ENCODE measurements at places on chromosomes 11 and 22. TPM values are rescaled to one million over a fixed set of nuclear protein-coding genes. Genes with fewer than 3 reads are reported as not detected.

GRCh38 chr11:76512851-76513653, 68.2 kb downstream of the EMSY start:
- no peak overlapping the region for H3K4me3 ChIP-seq
- DNase-seq = no peak
- H3K27ac ChIP-seq = no peak overlapping the region
- H3K4me1 ChIP-seq = no peaks in the 10 kb centered on the region
- H3K36me3 ChIP-seq = peaks cover 23% of the 10 kb centered on the region

MPPED1 gene
- not detected for total RNA-seq

TMEM151A gene
- not detected for total RNA-seq

GRCh38 chr11:22479971-22480720, 142.0 kb downstream of the SLC17A6 start:
- H3K4me1 ChIP-seq = no peaks in the 10 kb centered on the region
- DNase-seq = no peak
- H3K27ac ChIP-seq = no peak overlapping the region
- H3K36me3 ChIP-seq = no peaks in the 10 kb centered on the region
- H3K27me3 ChIP-seq = no peaks in the 10 kb centered on the region

- no peak for DNase-seq
- H3K4me3 ChIP-seq = no peak overlapping the region
- H3K27ac ChIP-seq = no peak overlapping the region
These were observed 1.3 kb downstream of the MPPED1 start for GRCh38 chr22:43412808-43413795.

- DNase-seq = no peak
- no peaks in the 10 kb centered on the region for H3K4me1 ChIP-seq
- H3K4me3 ChIP-seq = no peak overlapping the region
- no peaks in the 10 kb centered on the region for H3K27me3 ChIP-seq
- no peak overlapping the region for H3K27ac ChIP-seq
These were observed 88.1 kb downstream of the XRRA1 start for GRCh38 chr11:74860743-74861142.

DNA sequence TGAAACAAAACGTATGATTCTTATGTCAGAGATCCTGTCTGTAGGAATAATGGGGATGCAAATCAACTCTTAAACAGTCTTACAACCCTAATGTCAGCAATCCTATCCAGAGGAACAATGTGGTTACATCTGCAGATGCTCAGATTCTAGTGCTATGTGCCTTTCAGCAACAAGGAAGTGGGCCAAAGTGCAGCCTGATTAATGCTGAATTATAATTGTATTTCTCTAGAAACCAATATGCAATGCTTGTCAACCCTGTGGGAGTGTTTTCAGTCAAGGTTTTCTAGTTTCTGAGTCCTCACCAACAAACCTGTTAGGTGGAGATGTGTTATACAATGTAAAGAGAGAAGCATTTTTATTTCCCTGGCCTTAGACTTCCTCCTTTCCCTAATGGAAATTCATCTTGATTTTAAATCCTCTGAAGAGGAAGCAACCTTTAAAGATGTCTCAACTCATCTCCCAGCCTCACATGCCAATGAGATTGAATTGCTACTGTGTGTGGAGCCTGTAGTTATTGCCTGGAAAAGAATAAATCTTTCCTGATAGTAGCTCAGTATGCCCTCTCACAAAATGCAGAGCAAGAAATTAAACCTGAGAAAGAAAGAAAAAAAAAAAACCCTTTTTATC, 26.2 kb upstream of the TMEM123 start:
- no peaks in the 10 kb centered on the region for H3K36me3 ChIP-seq
- peaks cover 19% of the 10 kb centered on the region for H3K4me1 ChIP-seq
- no peaks in the 10 kb centered on the region for H3K27me3 ChIP-seq
- no peak overlapping the region for H3K27ac ChIP-seq
- no peak overlapping the region for H3K4me3 ChIP-seq

SLC29A2 gene
- total RNA-seq = 10.6 TPM

DNA sequence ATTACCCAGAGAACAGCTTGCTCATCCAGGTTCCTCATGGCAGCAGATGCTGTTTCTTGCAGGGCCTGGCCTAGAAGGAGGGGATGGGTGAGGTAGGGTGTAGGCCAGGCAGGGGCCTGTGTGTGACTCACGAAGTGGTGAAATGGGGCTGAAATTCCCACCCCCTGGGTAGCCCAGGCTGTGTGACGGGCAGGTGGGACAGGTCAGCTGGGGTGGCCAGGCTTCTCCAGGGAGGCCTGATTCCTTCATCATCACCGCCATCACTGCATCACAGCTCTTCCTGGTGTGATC, 83.2 kb downstream of the CACNA1I start:
- DNase-seq = no peak
- no peak overlapping the region for H3K4me3 ChIP-seq
- peaks cover 5% of the 10 kb centered on the region for H3K4me1 ChIP-seq
- H3K27ac ChIP-seq = no peak overlapping the region
- H3K27me3 ChIP-seq = peaks cover 31% of the 10 kb centered on the region
- H3K36me3 ChIP-seq = no peaks in the 10 kb centered on the region

- no peak overlapping the region for H3K27ac ChIP-seq
- no peaks in the 10 kb centered on the region for H3K36me3 ChIP-seq
- H3K27me3 ChIP-seq = no peaks in the 10 kb centered on the region
- H3K4me3 ChIP-seq = no peak overlapping the region
These were observed 98.0 kb upstream of the OR5AK2 start for GRCh38 chr11:56890584-56891305.

DNA sequence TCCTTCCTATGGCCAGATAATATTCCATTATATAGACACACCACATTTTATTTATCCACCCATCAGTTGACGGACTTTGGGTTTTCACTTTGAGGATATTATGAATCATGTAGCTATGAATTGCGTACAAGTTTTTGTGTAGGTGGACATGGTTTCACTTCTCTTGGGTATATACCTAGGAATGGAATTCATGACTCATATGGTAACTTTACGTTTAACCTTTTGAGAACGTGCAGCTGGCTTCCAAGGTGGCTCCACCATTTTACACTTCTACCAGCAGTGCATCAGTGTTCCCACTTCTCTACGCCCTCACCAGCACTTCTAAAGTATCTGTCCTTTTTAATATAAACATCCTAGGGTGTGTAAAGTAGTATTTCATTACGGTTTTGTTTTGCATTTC, 112.0 kb downstream of the PLEKHA7 start:
- no peaks in the 10 kb centered on the region for H3K27me3 ChIP-seq
- no peak for DNase-seq
- no peak overlapping the region for H3K27ac ChIP-seq
- H3K4me3 ChIP-seq = no peak overlapping the region
- H3K36me3 ChIP-seq = no peaks in the 10 kb centered on the region
- H3K4me1 ChIP-seq = peaks cover 9% of the 10 kb centered on the region

GRCh38 chr22:18024276-18024939, at the start of gene MICAL3:
TSS of gene MICAL3 (minus strand) at chr22:18024561. CDS start at chr22:17906812, 117,749 bp downstream.
- peak within 1 kb of the TSS; percentile 65 for H3K4me3 ChIP-seq
- peaks cover 13% of the 10 kb centered on the region for H3K4me1 ChIP-seq
- no peak for DNase-seq
- no peaks in the 10 kb centered on the region for H3K36me3 ChIP-seq

DNA sequence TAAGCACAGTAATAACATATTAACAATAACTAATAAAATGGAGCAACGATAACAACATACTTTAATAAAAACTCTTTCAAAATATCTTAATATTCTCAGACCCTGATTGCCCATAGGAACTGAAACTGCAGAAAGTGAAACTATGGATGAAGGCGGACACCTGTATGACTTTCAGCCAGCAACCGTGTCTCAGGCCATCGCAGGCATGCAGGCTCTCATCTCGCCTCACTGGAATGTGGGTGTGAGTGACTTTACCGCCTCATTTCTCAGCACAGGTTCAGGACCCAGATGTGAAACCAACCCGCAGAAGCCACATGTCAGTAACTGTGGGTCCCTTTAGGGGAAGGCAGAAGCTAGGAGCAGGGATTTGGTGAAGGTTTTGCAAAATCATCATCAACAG, 539.1 kb downstream of the FAM181B start:
- no peak overlapping the region for H3K27ac ChIP-seq
- H3K36me3 ChIP-seq = no peaks in the 10 kb centered on the region
- H3K27me3 ChIP-seq = no peaks in the 10 kb centered on the region
- no peak overlapping the region for H3K4me3 ChIP-seq

GRCh38 chr11:13964771-13965074, 2.2 kb downstream of the SPON1 start:
- no peak for DNase-seq
- peaks cover 10% of the 10 kb centered on the region for H3K4me1 ChIP-seq
- H3K27ac ChIP-seq = no peak overlapping the region
- no peaks in the 10 kb centered on the region for H3K36me3 ChIP-seq

Measured in lower lobe of right lung (tissue), 2 donors.